Neural crest cell (in vitro differentiated cells): ENCODE measurements at places on chromosomes 5 and 9. TPM values are rescaled to one million over a fixed set of nuclear protein-coding genes. Genes with fewer than 3 reads are reported as not detected.

The MTREX gene
- 97.2 and 101 TPM in 2 replicates for total RNA-seq

DNA sequence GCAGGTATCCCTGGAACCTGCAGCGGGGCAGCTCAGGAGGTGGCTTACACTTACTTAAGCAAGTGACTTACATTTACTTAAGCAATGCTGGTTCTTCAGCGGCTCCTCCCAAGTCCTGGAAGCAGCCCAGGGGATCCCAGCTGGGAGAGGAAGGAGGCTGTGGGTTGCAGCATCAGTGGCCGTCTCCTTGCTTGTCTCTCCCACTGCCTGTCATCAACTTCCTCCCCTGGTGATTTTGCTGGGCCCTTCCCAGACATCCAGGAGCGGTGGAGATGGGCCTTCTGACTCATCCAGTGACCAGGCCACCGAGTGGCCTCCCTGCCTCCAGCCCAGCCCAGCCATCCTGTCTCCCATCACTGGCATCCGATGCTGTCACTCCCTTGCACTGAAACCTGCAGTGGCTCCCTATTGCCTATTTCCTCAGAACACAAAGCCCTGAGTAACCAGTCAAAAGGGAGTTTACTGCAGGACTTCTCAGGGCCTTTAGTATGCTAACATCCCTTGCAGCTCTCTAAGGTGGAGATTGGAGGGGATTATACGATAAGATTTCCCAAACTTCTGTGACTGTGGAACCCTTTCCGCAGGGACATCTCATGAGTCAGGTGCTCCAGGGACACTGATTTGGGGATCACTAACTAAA, 155.9 kb upstream of the PHYKPL start:
- DNase-seq = no peak

DNA sequence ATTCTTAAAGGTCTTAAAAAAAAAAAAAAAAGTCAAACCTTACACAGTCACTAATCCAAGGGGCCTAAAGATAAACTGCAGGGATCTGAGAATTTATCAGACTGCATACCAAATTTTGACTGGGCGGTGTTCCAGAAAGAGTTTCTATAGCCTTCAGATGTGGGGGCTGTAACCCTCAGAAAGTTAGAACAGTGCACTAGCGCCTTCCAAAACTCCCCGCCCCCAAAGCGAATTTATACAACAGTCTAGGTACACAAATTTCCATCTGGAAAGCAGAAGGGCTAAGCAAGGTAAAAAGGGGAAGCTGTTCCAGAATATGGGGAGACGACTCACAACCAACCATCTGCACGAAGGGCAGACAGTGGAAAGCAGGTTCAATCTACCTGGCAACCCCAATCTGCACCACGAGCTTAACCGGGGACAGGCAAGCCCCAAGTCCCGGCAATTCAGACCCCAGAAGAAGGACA, 813 bp downstream of the ERMP1 start:
- no peak for DNase-seq

The PCDHB5 gene
- 3.0 and 3.3 TPM in 2 replicates for total RNA-seq

- DNase-seq = no peak
Measured at GRCh38 chr5:74497706-74498105, 142.8 kb downstream of the ENC1 start.

DNA sequence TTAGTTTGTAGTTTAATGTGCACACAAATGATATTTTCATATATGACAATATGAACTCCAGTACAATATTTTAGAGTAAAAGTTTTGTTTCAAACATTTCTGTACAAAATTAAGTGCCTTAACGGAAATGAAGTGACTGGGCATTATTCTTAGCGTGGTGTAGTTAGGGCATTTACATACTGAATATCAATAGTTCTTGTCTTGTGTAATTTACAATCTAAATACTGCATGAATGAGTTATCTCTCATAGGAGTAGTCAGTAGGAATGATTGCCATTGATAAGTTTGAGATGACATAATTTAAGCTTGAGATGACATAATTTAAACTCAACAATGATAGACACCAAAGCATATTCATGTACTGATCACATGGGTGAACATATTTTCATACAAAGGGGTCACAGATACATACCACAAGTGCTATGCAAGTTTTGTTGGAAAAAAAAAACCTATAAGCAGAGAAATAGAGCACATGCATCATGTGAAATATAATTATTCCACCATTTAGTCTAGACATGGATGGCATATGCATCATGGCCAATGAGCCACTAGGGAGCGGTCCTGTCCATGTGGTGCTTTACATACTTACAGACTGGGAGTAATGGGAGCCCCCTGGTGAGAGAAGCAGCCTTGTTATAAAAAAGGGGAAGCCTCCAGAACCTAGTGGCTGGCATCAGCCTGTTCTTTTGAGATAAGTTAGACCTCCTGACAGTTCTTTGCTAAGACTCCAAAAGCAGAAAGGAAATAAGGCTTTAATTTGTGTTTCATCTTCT, 1523.9 kb downstream of the MAT2B start:
- no peak for DNase-seq

The CCDC112 gene
- total RNA-seq = 11.0 and 11.7 TPM in 2 replicates

The OLFML2A gene
- 0.09 and 0.14 TPM in 2 replicates for total RNA-seq

DNA sequence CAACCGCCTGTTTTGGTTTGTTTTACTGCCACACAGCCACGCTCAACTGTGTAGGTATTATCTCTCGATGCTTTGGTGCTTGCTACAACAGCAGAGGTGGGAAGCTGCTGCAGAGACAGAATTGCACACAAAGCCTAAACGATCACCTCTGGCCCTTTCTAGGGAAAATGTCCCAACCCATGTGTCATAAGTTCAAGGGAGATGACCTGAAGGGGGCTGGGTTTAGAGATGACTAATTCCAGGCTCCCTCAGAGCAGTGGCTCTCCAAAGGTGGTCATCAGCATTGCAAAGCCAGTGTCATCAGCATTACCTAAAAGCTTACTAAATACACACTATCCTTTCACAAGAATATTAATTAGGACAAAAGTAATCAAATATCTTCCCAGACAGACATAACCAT, 10.9 kb downstream of the ZNF622 start:
- no peak for DNase-seq

- no peak for DNase-seq
Measured at GRCh38 chr5:6843335-6843734, 130.1 kb downstream of the TENT4A start.

DNA sequence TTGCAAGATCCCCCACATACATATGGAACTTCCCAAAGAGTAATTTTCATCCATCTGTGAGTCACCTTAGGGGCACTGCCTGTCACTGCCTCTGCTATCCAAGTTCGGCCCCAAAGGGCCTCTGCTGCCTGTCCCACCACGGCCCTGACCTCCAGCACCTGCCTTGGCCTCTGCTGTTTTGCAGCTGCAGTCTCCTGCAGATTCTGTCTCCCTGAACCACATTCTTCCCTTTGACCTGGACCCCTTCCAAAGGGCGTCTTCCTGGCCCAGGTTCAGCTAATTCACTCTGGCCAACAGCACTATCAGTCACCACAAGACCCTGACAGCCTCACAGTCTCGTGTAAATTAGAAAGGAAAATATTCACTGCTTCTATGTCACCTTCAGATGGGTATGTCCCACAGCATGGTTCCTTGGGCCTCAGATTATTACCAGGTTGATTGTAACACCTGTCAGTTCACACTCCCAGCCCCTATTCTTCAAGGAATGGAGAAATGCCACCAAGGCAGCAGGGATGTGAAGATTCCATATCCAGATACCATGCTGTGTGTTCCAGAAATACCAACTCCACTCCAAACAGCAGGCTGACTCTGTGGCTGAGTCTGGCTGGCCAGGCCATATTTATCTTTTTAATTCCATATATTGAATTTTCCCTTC, 479.3 kb downstream of the ARHGEF28 start:
- DNase-seq = no peak

The ECPAS gene
- 86.4 and 101 TPM in 2 replicates for total RNA-seq

GRCh38 chr5:112217843-112218579, 201.1 kb downstream of the EPB41L4A start:
- no peak for DNase-seq

- DNase-seq = no peak
Measured at GRCh38 chr9:133888048-133888808, 103.9 kb downstream of the VAV2 start.

The GARNL3 gene
- 10.3 and 10.5 TPM in 2 replicates for total RNA-seq

The OMD gene
- not detected in 2 replicates for total RNA-seq

The ORM1 gene
- total RNA-seq = not detected in 2 replicates

GRCh38 chr5:162484095-162484494, 416.5 kb downstream of the GABRG2 start:
- DNase-seq = no peak

The FCN2 gene
- total RNA-seq = not detected in 2 replicates

DNA sequence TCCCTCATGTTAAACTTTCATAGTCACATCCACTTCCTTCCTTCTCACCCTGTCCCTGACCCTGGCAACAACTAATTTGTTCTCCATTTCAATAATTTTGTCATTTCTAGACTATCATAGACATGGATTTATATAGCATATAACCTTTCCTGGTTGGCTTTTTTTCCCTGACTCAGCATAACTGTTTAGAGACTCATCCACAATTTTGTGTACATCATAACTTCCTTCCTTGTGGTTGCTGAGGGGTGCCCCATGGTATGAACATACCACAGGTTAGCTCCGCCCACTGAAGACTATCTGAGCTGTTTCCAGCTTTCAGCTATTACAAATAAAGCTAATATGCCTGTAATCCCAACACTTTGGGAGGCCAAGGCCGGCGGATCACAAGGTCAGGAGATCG, 137.3 kb downstream of the PHF2 start:
- DNase-seq = no peak

GRCh38 chr5:135430135-135430437, 17.1 kb downstream of the DCANP1 start:
- no peak for DNase-seq

GRCh38 chr5:133781436-133782225, 169.3 kb upstream of the FSTL4 start:
- no peak for DNase-seq

DNA sequence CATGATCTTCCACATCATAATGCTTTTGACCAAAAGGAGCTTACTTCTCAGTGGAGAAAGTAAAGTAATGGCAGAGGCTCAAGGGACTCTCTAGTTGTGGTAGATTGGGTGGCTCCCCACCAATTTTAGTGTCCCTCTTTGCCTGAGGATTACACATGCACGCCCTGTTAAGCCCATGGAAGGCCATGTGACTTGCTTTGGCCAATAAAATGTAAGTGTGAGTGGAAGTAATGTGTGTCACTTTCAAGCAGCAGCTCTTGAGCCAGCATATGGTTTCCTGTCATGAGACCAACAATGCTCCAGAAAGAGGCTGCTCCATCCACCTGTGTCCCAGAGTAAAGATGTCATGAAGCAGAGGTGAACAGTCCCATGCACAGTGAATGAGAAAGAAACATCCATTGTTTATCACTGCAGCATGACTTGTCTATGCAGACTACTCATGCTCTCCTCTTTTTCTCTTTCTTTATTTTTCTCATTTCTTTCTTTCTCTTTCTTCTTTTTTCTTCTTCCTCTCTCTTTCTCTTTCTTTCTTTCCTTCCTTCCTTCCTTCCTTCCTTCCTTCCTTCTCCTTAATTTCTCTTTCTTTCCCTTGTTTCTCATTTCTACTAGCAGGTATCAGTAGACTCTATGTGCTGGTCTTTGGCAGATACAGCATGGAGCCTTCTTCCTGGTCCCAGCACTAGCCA, 57.3 kb upstream of the EGFLAM start:
- DNase-seq = no peak

GRCh38 chr5:68347536-68347935, 132.0 kb downstream of the PIK3R1 start:
- DNase-seq = no peak

- DNase-seq = no peak
Measured at GRCh38 chr5:111170279-111170678, 53.9 kb upstream of the CAMK4 start.

GRCh38 chr5:139133282-139133681, 64.9 kb downstream of the SIL1 start:
- DNase-seq = no peak

DNA sequence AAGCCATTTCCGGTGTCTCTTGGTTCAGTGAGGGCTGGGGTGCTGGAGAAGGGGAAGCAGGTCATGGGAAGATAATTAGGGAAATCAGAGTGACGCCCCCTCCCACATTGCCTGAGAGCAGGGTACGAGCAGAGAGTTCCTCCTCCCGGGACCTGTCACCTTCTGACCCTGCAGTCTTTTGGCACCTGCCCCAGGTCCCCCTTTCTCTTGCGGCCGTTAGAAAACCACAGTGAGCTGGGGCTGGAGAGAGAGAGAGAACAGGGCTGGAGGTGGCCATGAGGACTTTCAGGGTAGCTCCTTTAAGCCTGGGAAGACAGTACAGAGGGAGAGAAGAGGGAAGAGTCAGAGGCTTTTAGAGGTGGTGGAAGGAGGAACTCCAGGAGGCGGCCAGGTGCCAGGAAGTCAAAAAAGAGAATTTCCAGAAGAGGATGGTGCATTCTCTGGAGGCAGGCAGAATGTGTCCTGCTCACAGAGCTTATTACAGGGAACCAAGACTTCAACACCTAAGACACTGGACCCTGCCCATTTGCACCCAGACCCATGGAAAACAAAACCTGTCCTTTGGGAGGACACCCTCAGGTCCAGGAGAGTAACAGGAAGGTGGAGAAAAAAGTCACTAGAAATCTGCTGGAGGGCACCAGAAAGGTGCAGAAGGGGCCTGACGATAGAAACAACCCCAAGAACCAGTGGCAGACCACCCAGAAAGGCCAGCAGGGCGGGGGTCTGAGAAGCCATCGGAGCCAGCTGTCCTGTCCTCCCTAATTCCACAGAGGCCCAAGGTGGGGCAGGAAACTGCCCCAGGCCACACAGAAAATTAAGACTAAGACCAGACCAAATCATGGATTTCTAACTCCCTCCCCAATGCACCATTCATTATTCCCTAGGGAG, 6.5 kb upstream of the ACSL6 start:
- no peak for DNase-seq

GRCh38 chr5:36944607-36945225, 68.1 kb downstream of the NIPBL start:
- DNase-seq = no peak

DNA sequence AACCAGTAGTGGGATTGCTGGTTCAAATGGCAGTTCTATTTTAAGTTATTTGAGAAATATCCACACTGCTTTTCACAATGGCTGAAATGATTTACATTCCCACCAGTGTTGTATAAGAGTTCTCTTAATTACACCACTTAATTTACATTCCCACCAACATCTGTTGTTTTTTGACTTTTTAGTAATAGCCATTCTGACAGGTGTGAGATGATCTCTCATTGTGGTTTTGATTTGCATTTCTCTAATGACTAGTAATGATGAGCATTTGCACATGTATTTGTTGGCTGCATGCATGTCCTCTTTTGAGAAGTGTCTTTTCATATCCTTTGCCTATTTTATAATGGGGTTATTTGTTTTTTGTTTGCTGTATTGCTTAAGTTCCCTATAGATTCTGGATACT, 688.3 kb downstream of the PRR16 start:
- no peak for DNase-seq
